Myocyte (in vitro differentiated cells): ENCODE measurements at places on chromosomes 2 and 18. TPM values are rescaled to one million over a fixed set of nuclear protein-coding genes. Genes with fewer than 3 reads are reported as not detected.

GRCh38 chr2:105567996-105568494 lies 169.2 kb upstream of the FHL2 start:
- DNase-seq, result no peak

GRCh38 chr2:73614997-73615396 lies 27.2 kb downstream of the NAT8 start:
- no peak for DNase-seq

GRCh38 chr2:48586433-48586832 lies 31.2 kb upstream of the GTF2A1L start:
- DNase-seq, result no peak

GRCh38 chr2:188576651-188577050 lies 285.0 kb downstream of the GULP1 start:
- no peak for DNase-seq

GRCh38 chr2:16002575-16002974 lies 62.2 kb downstream of the MYCN start:
- no peak for DNase-seq

DNA sequence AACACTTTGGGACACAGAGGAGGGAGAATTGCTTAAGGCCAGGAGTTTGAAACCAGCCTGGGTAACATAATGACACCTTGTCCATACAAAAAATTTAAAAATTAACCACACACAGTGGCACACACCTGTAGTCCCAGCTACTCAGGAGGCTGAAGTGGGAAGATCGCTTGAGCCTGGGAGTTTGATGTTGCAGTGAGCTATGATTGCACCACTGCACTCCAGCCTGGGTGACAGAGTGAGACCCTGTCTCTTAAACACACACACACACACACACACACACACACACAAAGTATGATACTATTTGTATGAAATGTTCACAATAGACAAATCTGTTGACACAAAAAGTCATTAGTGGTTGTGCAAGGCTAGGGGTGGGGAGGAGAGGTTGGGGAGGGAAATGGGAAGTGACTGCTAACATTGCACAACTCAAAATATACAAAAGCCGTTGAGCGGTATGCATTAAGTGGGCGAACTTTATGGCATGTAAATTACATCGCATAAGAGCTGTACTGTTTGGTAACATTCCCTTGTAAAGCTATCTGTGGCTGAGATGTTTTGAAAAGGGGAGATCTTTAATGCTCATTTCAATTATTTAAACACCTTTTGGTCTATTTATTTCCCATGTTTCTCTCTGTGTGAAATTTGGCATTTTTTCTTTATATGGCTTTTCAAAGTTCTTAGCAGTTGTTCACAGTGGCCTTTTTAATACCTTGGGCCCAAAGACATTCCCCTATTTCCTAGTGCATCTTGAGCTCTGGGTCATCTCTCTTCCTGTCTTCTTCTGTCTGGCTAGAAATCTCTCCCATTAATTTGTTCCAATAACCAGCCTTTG lies 58.9 kb upstream of the ZNF516 start:
- no peak for DNase-seq

GRCh38 chr18:8705238-8705960 lies at the start of gene MTCL1:
Gene MTCL1 (plus strand): TSS chr18:8705556. CDS start chr18:8705661, 105 bp downstream.
- no peak for DNase-seq

- no peak for DNase-seq
Observed at GRCh38 chr2:46340740-46341420, 43.7 kb downstream of the EPAS1 start.

- no peak for DNase-seq
Observed at GRCh38 chr2:98778741-98779483, 48.0 kb upstream of the MGAT4A start.

DNA sequence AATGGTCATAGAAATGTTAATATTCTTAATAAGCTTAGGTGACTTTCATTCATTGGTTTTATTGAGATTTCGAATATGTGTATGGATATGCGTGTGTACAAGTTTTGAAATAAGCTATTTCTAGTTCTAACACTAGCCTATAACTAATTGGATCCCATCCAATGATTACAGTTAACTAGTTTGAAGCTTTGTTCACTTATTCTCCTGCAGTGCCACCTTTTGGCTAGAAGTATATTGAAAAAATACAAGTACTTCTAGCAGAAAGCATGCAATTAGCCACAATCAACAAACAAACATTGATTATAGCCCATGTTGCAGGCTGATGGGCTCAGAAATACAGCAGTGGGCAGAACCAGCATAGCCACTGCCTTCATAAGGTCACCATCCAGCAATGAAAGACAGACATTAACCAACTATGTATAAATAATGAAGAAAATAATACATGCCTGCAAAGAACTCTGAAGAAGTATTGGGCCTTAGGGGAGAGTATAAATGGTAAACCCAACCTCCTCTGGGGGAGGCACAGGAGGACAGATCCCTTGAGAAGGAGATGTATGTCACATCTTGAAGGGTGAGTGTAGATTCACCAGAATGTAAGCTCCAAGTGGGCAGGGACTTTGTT lies 5.1 kb upstream of the PIEZO2 start:
- peak; percentile 62 for DNase-seq

GRCh38 chr2:125643128-125643527 lies 1012.8 kb upstream of the GYPC start:
- DNase-seq, result no peak

DNA sequence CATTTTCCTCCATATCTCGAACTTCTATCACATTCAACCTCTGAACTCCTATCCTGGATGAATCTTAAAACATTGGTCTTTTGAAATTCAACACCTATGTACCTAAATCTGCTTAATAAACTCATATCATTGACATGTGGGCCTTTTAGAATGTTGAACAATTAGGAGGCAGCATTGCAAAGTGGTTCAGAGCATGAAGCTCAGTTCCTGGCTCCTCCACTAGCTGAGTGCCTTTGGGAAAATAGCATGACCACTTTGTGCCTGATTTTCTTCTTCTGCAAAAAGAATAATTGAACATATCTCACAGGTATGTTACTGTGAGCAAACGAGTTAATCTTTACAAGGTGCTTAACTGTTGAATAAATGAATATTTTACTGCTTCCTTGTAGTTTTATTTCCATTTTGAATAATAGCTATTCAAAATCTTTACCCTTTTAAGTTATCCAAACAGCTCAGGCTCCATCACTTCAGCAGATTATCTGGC lies 14.3 kb upstream of the ITPRID2 start:
- DNase-seq, result no peak

GRCh38 chr2:190452433-190452832 lies 44.3 kb downstream of the MFSD6 start:
- DNase-seq, result no peak

DNA sequence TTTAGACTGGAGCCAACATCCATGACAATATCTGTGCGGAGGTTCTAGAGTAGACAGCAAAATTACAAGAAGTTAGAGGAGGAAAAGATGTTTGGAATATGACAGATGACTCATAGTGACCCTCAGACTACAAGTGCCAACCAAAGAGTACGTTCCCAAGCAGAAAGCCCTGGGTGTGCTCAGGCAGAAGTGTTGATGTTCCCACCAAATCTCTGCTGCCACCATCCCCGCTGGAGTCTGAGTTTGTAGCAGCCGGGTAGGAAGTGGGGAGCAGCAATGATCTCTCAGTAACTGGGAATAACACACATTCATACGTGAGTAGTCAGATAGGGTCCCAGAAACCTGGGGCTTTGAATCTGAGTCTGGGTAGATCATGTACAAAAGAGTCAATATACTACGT lies 73.2 kb downstream of the XDH start:
- no peak for DNase-seq

GRCh38 chr2:215498431-215498830 lies 62.6 kb upstream of the FN1 start:
- no peak for DNase-seq

DNA sequence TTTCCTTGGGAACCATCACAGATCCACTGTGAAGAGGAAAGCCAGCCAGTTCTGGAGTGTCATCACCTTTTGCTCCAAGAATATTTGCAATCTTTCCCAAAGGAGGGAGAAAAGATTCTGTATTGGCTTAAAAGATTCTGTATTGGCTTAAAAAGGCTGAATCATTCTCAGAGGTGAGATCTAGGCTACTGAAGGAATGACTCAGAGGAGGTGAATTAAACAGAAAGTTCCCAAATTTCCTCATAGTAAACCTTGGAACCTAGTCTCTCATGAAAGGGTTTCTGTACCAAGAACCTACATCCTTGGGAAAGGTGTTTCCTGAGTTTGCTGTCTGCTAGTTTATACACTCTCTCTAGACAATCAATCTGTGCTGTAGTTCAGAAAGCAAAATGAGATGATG lies 34.1 kb upstream of the GRB14 start:
- DNase-seq, result no peak

DNA sequence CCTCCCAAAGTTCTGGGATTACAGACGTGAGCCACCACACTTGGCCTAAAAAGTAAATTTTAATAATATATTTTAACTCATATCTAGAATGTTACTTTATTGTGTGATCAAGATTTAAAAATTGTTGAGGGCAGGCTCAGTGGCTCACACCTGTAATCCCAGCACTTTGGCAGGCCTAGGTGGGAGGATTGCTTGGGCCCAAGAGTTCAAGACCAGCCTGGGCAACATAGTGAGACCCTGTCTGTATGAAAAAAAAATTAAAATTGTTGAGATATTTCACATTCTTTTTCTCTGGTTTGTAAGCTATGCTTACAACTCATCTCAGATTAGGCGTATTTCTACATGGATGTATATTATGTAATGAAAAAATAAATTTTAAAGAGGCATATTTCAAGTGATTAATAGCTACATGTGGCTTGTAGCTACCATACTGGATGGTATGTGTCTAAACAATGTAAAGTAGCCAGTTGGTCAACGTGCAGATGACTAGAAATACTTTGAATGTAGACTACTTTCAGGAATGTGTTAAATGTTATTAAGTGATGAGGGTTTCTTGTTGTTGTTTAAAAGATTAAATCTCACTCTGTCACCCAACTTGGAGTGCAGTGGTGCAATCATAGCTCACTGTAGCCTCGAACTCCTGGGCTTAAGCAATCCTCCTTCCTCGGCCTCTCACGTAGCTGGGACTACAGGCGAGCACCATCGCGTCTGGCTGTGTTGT lies 5.9 kb downstream of the RAB10 start:
- DNase-seq, result no peak

GRCh38 chr2:200430017-200430416 lies 79.9 kb downstream of the KCTD18 start:
- no peak for DNase-seq

GRCh38 chr2:101267671-101268656 lies 15.3 kb downstream of the CNOT11 start:
- DNase-seq, result no peak

DNA sequence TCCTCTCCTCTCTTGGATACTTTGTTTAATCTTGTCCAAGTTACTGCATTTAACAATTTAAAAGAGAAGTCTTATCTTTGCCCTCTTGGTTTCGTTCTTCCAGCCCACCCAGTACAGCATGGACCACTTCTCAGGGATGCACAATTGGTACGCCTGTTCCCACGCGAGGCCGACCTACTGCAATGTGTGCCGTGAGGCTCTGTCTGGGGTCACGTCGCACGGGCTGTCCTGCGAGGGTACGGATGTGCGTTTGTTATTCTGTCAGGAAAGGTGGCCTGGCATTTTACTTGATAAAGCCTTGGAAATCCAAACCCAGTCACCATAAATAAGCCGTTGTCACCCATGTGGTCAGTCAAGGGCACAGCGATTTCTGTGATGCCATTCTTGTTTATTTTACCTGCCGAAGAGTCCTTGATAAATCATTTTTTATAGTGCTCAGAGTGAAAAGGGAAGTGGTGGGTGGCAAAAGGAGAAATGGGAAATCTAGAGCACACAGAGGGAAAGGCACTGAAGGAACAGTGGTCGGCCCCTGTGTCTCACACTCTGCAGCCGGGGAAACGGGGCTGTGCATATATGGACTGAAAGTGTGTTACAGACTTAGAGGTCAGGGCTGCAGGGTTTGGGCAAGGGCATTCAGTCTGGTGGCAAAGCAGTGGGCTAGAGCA lies 80.5 kb downstream of the DGKD start:
- DNase-seq, result no peak

- DNase-seq, result peak; percentile 58
Observed at GRCh38 chr2:71530641-71531332, 77.4 kb downstream of the DYSF start.

DNA sequence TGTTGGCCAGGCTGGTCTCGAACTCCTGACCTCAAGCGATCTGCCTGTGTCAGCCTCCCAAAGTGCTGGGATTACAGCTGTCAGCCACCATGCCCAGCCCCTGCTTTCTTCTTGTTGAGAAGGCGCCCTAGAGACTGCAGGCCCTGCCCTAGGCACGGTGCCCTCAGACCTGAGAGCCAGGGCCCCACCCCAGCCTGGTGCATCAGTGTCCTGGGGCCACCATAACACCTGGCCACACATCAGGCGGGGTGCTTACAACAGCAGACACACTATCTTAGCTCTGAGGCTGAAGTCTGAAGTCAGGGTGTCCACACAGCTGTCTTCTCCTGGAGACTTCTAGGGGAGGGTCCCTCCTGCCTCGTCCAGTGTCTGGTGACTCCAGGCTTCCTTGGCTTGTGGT lies 120.6 kb downstream of the NDUFA10 start:
- no peak for DNase-seq

DNA sequence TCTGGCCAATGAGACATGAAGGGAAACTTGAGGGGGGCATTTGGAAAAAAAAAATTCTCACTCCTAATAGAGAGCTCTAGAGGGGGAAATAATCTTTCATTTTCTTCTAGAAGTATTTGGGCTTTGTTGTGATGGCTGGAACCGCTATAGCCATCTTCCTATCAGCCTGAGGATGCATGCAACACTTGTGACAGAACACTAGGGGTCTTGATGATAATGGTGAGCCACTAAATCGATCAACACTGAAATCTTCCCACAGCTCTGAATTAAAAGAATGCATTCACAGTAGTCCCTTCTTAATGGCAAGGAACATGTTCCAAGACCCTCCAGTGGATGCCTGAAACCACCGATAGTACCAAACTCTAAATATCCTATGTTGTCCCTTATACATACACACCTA lies 325.3 kb downstream of the LNPK start:
- DNase-seq, result no peak

GRCh38 chr2:187138265-187138664 lies 289.3 kb upstream of the ZSWIM2 start:
- peak; percentile 70 for DNase-seq

The CFC1 gene
- total RNA-seq, result not detected in 2 replicates

The CDH19 gene
- not detected in 2 replicates for total RNA-seq

The UGT1A8 gene
- total RNA-seq, result not detected in 2 replicates

The LDLRAD4 gene
- total RNA-seq, result 1.7 TPM in 1 of 2 replicates, not detected in the other

The RAB27B gene
- total RNA-seq, result 6.8 and 11.4 TPM in 2 replicates

The CCDC178 gene
- total RNA-seq, result not detected in 2 replicates

The SIX2 gene
- 62.3 and 68.8 TPM in 2 replicates for total RNA-seq

The UXS1 gene
- total RNA-seq, result 51.0 and 51.1 TPM in 2 replicates

The TMEM178A gene
- total RNA-seq, result 2.0 and 5.3 TPM in 2 replicates

The FBXO15 gene
- total RNA-seq, result 0.83 and 0.91 TPM in 2 replicates

The CYP1B1 gene
- total RNA-seq, result 14.4 and 18.1 TPM in 2 replicates

The CHST10 gene
- 8.4 and 8.7 TPM in 2 replicates for total RNA-seq

The FEV gene
- total RNA-seq, result not detected in 2 replicates

The FSIP2 gene
- total RNA-seq, result under 0.01 and 0.03 TPM in 2 replicates

The NEURL3 gene
- not detected in 2 replicates for total RNA-seq

The SLC19A3 gene
- total RNA-seq, result 0.29 TPM in 1 of 2 replicates, not detected in the other

The CHPF gene
- total RNA-seq, result 382 and 388 TPM in 2 replicates

The HOXD3 gene
- total RNA-seq, result not detected in 2 replicates
